ENCODE measurements at places on chromosomes 13 and 19.

GRCh38 chr19:17385878-17386611, 8.0 kb downstream of the CCDC194 start:
- peak; percentile 37 for DNase-seq

DNA sequence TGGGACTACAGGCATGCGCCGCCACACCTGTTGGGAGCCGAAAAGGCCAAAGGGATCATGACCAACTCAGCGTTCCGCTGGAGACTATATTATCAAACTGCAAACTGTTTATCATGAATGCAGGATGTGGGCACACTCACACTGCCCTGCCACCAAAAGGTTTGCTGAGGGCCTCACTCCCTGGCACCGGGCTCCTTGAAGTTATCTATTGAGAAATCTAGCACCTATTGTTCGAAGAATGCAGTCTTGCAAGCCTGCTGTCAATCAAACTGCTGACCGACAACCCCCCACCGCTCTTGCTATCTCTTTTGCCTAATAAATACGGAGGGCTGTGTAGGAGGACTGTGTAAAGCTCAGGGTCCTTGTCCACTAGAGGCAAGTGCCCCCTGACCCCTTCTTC, 5.2 kb upstream of the ZNF836 start:
- no peak for DNase-seq

DNA sequence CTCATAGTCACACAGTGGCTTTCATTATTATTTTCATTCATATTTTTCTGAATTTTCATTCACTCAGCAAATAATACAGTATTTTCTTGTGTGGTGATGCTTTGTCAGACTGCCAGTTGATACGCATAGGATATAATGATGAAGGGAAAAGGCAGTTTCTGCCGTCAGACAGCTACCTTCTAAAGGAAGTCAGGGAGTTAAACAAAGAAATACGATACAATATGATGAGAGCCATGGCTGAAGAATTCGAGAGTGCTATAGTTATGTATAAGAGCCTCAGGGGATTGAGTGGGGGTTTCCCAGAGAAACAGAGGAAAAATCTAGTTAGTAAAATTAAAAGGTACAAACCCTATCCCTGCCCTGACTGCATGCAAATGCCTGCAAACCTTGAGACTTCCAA, 479.1 kb downstream of the OLFM4 start:
- no peak for DNase-seq

DNA sequence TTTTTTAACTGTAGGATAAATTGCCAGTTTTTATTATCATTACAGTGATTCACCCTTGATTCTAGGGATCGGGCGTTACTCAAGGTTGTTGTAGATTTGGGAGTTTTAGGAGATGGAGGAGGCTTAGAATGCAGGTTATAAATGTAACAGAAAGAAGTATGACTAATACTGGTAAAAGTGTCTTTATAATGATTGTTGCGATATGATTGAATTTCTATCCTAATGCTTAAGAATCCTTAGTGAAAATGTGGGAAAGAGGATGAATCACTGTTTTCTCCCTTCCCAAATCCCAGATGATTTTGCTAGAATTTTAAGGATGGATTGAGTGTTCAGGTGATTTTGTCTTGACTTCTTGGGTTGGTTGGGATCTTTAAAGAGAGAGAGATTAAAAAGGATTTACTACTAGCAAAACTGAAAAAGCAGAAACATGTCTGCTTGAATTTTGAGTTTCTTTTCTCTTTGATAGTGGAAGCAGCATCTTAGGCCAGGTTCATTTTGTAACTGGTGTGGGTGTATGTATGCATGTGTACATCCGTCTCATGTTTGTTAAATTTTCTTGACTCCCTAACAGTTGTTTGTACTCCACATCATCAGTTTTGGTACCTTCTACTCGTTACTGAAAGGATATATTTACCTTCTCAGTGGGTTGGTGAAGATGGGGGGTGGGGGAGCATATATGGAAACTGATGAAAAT, 25.9 kb downstream of the ARHGAP35 start:
- DNase-seq = no peak

- no peak for DNase-seq
Measured at GRCh38 chr13:114140906-114141250, 8.5 kb upstream of the RASA3 start.

- DNase-seq = no peak
Measured at GRCh38 chr13:74444864-74445479, 310.8 kb upstream of the KLF12 start.

- peak; percentile 24 for DNase-seq
Measured at GRCh38 chr13:42497798-42498197, 76.2 kb upstream of the TNFSF11 start.

All from urothelium cell line (cell line).